ENCODE measurements at places on chromosomes 13 and 19.
A peak's percentile ranks its signal among the peaks of the same experiment; 100 is the strongest.

DNA sequence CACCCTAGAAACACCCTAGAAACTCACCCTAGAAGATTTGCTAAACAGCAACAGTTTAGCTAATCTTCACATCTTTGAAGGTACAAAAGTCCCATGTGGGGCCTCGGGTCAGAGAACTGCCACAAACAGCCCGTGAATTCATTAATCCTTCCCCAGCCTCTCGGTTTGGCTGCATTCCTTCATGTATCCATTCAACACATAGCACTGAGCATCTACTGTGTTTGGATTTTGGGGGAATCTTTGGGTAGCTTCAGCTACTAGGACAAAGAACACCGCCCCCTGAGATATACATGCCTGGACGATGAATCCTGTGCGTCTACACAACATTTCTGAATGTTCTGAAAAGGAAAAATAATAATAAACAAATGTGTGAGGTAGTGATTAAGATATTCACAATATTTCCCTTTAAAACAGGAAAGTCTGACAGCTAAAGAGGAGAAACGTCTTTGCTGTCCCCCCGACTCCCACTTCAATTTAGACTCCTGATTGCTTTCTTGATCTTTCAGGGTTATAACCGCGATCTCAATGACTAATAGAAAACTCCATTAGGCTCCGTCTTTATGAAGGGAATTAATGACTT is 63.5 kb downstream of the ALOX5AP start:
- DNase-seq: no peak

GRCh38 chr19:49455773-49456172 is 2.7 kb downstream of the ALDH16A1 start:
- DNase-seq: no peak

- DNase-seq: no peak
Observed at GRCh38 chr13:41199079-41199478, 4.7 kb upstream of the KBTBD7 start.

GRCh38 chr13:25136880-25137787 is 35.0 kb downstream of the AMER2 start:
- DNase-seq: no peak

- no peak for DNase-seq
Observed at GRCh38 chr13:109844396-109844795, 58.0 kb upstream of the IRS2 start.

- no peak for DNase-seq
Observed at GRCh38 chr19:47283405-47284059, 8.8 kb downstream of the INAFM1 start.

GRCh38 chr13:50713523-50714248 is 129.8 kb downstream of the DLEU7 start:
- DNase-seq: no peak

- DNase-seq: peak; percentile 75
Observed at GRCh38 chr13:78465250-78465649, 138.1 kb downstream of the POU4F1 start.

GRCh38 chr19:16473875-16474392 is 2.2 kb upstream of the EPS15L1 start:
- DNase-seq: no peak

GRCh38 chr13:55497486-55497885 is 1643.2 kb upstream of the PRR20A start:
- DNase-seq: no peak

- no peak for DNase-seq
Observed at GRCh38 chr13:21225841-21226581, 49.6 kb downstream of the MRPL57 start.

GRCh38 chr13:30128591-30128990 is 178.8 kb downstream of the KATNAL1 start:
- no peak for DNase-seq

- DNase-seq: no peak
Observed at GRCh38 chr13:42688821-42689220, 92.6 kb upstream of the FAM216B start.

DNA sequence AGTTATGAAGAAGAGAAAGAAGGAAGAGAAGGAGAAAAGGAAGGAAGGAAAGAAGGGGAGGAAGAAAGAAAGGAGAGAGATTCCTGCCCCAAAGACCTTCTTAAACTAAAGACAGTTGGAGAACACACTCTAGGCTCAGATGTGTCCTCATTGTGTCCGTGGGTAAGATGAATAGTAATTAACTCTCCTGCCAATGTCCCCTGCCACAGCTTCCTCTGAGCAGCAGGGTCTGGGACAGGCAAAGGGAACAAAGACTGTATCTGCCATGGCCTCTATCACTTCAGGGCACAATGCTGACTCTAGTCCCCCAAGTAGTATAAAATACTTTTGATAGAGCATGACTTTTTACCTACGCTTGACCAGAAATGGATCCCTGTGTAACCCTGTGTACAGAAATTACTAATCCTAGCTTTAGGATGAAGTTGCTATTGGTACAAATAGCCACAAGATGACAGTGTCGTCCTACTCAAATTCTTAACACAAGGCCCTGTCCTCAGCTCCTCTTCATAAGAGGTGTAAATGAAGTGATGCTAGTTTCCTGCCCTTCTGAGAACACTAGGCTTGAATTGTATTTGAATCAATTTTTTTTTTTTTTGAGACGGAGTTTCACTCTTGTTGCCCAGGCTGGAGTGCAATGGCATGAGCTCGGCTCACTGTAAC is 186.2 kb upstream of the GPR12 start:
- DNase-seq: peak; percentile 16

DNA sequence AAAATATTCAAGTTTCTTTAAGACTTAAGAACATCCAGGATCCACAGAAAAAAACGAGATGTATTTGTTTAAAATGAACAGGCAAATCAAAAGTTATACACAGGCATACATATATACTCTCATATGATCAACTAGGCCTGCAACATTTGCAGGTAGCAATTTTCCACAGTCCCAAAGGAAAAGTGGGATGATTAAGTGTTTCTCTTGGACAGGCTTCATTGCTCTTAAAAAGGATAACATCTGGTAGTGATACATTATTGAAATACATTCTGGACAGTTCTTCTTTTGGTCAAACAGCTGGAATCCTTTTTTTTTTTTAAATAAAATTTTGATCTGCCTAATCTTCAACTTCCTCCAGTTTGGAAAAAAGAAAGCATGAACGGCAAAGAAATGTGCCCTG is 114.8 kb upstream of the TDRD3 start:
- DNase-seq: no peak

- no peak for DNase-seq
Observed at GRCh38 chr13:75725736-75726135, 89.6 kb downstream of the LMO7 start.

DNA sequence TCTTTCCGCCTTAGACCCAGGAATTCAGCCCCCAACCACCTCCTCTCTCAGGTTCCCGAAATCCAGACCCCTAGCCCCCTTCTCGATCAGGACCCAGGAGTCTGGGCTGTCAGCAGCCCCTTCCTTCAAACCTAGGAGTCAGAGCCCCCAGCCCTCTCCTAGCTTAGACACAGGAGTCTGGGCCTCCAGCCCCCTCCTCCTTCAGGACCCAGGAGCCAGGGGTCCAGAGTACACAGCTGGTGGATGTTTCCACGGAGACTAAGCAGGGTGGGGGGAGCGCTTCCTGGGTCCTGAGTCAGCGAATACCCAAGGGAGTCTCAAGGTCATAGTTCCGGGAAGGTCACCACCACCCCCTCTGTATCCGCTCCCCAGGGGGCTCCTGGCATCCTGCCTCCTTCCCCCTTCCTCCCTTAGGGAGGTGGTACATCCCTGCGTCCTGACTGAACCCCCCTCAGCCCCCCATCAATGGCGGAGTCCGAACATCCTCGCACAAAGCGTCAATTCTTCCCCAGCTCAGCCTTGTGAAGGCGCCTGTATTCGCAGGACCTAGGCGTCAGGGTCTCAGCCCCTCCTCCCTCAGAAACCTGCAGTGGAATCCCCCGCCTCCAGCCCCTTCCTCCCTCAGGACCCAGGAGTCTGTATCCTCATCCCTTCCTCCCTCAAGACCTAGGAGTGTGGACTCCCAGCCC is 4.6 kb downstream of the CADM4 start:
- no peak for DNase-seq

GRCh38 chr19:32650671-32651070 is 24.3 kb downstream of the ANKRD27 start:
- no peak for DNase-seq

DNA sequence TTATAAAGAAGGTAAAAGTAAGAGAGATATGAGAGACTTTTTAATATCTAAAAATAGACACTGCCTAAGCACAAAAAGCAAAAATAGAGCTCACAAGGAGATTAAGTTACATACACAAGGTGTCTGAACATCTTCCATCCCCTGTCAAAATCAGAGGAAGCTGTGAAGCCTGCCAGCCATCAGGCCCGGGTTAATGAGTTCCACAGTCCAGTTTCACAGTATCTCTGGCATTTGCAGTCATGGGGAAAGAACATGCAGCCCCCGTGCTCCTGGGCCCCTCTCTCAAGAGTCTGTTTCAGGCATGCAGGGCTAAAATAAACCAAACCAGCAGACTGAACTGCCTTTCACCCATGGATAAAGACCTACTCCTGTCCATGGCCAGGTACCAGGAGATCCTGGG is 79.2 kb downstream of the TBC1D4 start:
- no peak for DNase-seq

DNA sequence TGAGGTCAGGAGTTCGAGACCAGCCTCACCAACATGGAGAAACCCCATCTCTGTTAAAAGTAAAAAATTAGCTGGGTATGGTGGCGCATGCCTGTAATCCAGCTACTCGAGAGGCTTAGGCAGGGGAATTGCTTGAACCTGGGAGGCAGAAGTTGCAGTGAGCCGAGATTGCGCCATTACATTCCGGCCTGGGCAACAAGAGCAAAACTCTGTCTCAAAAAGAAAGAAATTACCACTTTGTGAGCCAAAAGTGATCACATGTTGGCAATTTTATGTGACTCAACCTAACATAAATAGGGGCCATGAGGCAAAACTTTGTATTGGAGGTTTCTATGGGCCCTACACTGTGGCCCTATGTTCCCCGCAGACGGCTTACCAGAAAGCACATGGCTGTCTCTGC is 72.2 kb downstream of the MAP4K1 start:
- no peak for DNase-seq

- no peak for DNase-seq
Observed at GRCh38 chr13:111955412-111956065, 111.4 kb upstream of the SOX1 start.

- no peak for DNase-seq
Observed at GRCh38 chr13:24505256-24505655, 7.3 kb downstream of the PARP4 start.

DNA sequence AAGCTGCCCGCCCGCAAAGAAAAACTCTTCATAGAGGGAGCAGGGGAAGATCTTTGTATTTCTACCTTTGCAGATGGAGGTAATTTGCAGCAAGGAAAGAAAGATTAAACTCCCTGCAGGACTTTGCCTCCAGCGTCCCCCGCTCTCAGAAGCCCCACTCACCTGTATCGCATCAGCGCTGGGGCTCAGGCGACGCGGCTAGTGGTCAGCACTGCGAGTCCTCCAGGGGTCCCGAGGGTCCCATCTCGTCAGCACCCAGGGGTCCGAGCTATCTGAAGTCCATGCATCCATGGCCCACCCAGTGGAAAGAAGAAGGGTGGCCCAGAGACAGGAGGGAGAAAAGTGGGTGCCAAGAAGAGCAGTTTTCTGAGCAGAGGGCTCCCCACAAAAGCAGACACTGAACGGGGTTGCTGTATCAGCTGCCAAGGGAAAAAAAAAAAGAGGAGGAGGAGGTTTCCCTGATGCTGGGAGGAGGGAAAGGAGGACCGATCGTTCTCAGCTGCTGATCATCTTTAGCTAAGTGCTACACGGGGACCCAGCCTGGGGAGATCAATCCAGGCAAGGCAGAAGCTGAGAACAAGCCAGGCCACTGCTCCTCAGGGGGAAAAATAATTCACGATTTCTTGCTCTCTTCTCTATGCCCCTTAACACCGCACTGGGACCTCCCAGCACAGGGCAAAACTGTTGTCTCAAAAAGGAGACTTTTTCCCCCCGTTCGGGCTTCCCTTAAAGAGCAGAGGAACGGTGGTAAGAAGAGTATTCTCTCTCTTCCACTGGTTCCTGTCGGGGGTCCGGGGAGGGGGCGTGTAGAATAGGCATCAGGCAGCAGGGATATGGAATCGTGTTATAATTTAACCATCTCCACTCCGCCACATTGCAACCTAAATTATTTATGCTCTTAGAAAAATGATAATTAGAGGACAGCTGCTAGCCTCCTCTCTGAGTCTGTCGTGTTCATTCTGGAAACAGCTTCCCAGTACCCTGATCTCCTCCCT is 117.7 kb upstream of the CACNA1A start:
- DNase-seq: no peak

DNA sequence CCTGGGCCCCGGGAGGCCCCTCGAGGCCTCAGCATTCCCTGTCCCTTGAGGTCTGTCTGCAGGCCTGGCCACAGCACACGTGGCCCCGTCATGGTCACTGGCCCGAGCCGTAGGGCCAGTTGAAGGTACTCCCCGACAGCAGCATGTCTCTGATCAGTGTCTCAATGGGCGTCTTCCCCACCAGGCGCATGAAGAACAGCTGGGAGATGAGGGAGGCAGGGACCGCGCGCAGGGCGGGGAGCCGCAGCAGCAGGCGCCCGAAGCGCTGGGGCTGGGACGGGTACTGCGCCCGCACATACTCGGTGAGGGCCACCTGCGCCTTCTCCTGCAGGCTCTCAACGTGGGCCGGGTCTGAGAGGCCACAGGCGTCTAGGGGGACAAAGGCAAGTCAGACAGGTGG is 6.2 kb downstream of the OCEL1 start:
- no peak for DNase-seq

DNA sequence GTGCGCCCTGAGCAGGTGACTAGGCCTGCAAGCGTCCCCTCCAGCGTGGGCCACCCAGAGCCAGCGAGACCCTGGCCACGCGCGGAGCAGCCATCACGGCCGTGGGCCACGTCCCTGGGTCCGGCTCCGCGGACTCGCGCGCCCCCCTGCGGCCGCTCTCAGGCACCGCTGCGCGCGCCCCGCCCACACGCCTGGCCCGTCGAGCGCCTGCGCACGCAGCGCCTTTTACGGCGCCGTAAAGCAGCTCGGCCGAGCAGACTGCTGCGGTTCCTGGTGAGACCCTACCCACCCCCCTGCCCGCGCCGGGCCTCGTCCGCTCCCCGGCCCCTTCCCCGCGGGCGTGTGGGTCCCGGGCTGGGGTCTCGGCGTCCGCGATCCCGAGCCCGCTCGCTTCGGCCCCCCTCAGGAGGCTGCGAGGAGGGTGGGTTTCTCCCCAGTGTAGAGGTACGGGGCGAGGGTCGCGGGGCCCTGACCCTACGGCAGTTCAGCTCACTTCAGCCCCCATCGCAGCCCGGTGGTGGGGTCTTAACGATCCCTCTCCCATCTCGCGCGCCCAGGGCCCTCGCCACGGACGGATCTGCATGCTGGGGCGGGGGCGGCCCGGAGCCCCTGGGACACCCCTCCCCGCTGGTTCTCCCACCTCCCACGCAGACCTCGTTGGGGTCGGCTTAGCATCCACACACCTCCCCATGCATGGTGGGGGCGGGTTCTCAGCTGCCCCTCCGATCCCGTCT is at the start of gene TRAPPC5:
TRAPPC5 (plus strand) TSS at position 228 of the 734 bp plus-strand sequence. CDS start 1,421 bp downstream, outside the sequence.
- DNase-seq: peak; percentile 90

Measured in MM.1S (cell line).